ENCODE measurements at places on chromosomes 3 and 15. TPM values are rescaled to one million over a fixed set of nuclear protein-coding genes. Genes with fewer than 3 reads are reported as not detected.

- DNase-seq: no peak
Measured at GRCh38 chr3:101870138-101870537, 20.8 kb downstream of the NFKBIZ start.

DNA sequence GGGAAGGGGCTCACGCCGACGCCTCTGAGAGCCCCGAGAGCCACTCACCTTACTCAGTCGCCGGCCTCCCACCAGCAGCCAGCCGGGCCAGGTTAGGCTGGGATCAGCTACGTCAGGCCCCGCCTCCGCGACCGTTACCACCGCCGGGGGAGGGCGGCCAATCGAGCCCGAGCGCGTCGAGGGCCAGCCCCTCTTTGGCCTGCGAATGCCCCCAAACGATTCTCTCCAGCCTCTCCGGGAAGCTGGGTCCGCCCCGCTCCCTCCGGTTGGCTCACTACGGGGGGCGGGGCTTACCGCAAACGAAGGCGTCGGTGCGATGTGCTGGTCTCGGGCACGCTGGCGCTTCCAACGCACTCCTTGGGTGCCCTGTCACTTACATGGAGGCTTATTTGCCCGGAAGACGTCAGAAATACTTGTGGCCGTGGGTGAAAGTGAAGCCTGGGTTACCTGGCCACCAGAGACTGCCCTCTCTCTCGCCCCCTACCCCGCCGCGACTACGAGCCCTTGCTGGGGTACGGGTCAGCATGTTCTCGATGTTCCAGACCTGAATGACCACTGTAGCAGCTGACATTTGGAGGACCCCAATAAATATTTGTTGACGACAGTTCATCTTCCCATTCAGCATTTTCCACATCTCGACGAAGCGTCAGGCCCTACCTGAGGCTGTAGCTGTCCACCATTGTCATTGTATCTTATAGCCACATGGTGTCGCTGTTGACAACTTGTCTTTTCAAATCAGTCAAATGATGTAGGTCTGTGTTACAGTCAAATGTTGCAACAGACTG lies at the start of gene CEP70:
CEP70 (minus strand) TSS at position 111 of the 785 bp plus-strand sequence. CDS start 21,333 bp downstream, outside the sequence.
- peak; percentile 96 for DNase-seq

DNA sequence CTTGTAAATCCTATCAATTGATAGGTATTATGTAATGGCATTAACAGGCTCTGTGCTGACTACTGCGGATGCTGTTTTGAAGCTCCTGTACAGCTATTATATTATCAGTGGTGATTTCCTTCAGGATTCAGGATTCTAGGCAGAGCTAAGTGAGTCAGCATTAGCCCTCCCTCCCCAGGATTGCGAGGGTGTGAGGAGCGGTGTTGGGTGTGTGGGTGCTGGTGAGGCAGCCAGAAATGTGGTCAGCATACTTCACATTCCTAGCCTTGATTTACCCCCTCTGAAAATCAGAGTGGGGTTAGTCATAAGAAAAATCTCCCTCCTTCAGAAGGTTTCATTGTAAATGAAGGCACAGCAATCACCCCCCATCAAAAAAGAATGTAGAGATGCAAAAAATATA lies 72.5 kb downstream of the SNTN start:
- no peak for DNase-seq

GRCh38 chr3:56379723-56380287 lies 88.5 kb downstream of the ERC2 start:
- no peak for DNase-seq

The C3orf62 gene
- 5.8 TPM for total RNA-seq

DNA sequence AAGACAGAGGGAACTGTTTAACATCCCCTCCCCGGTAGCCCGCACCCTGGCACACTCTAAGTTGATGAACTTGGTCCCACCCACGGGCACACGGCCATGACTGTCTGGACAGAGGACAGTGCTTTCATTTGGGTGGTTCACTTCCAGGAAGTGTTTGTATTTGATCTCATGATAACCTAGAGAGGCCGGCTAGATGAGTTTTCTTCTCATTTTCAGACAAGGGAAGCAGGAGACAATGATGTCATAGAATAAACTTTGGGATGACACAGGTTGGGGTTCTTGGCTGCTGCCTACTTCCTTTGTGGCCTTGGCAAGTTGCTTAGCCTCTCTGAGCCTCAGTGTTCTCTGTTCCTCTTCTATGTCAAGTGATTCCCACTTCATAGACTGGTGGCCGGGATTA lies 16.1 kb upstream of the LYSMD4 start:
- no peak for DNase-seq

The LSM3 gene
- 10.0 TPM for total RNA-seq

The C3orf22 gene
- total RNA-seq: not detected

- DNase-seq: no peak
Measured at GRCh38 chr15:39885099-39885777, 34.8 kb downstream of the GPR176 start.

The P4HTM gene
- 16.2 TPM for total RNA-seq

- DNase-seq: no peak
Measured at GRCh38 chr3:66432767-66433521, 67.9 kb downstream of the LRIG1 start.

GRCh38 chr3:182967218-182968204 lies 12.8 kb downstream of the DCUN1D1 start:
- DNase-seq: no peak

The SLC35G2 gene
- total RNA-seq: 19.5 TPM

- DNase-seq: no peak
Measured at GRCh38 chr3:121819236-121819635, 15.6 kb downstream of the IQCB1 start.

DNA sequence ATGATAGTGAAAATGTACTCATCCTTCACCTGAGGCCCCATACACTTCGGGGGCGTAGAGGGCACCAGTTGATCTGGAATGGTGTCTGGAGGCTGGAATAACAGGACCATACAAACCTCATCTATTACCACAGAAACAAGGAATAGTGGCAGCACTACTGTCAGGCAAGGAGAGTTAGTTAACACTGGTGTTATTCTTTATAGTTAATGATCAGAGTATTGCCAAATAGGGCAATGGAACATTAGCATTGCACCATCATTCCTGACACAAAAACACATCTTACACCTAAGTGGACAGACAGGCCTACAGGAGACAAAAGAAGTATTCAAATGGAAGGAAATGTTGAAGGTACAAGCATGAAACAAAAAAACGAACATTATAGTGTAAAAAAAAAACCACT lies 137.0 kb upstream of the UBP1 start:
- DNase-seq: no peak

The ISL2 gene
- total RNA-seq: 0.67 TPM

GRCh38 chr3:127156338-127157050 lies 36.4 kb upstream of the PRR23E start:
- peak; percentile 72 for DNase-seq

The RLBP1 gene
- total RNA-seq: not detected

GRCh38 chr15:58484791-58485600 lies 53.2 kb downstream of the LIPC start:
- DNase-seq: no peak

DNA sequence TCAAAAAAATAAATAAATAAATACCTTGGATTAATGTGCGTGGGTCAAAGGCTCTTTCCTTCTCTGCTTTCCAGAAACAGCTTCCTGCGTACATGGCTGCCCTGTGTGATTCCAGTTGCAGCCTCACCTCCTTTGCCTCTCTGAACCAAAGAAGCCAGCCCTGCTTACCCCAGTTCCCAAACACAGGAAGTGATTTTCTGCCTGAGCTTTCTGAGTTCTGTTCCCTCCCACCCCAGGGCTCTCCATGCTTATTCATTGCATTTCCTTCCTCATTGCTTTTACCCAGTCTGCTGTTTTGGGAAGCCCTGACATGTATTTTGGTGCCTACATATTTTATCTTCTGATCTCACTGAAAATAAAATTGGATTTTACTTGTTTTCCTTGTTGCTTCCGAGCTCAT lies 15.4 kb downstream of the ZSCAN2 start:
- DNase-seq: peak; percentile 35

DNA sequence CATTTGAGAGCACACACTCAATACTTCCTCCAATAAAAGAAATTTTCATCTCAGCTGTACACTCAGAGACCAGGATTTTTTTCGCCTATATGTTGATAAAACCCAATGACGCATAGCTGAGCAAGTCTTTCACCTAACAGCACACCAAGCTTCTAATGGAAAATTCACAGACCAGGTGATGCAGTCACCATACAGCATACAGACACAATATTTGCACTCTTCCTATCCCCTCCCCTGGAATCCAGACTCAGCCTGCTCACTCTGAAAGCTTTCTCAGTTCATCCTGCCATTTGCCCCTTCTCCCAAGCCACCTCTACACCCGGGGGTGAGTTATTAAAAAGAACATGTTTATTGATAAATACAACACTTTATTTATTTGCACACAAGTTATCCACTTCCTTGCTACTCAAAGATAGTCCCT lies 1.7 kb downstream of the TBC1D5 start:
- no peak for DNase-seq

The XCR1 gene
- 0.16 TPM for total RNA-seq
